NCI-H1048 (cell line): ENCODE measurements at places on chromosomes 11 and 22.

GRCh38 chr11:95443386-95443785 lies 212.4 kb upstream of the SESN3 start:
- no peak for DNase-seq

GRCh38 chr22:37126882-37127281 lies 17.4 kb upstream of the TMPRSS6 start:
- DNase-seq: no peak

- DNase-seq: no peak
Observed at GRCh38 chr11:74583024-74583624, 9.3 kb upstream of the POLD3 start.

DNA sequence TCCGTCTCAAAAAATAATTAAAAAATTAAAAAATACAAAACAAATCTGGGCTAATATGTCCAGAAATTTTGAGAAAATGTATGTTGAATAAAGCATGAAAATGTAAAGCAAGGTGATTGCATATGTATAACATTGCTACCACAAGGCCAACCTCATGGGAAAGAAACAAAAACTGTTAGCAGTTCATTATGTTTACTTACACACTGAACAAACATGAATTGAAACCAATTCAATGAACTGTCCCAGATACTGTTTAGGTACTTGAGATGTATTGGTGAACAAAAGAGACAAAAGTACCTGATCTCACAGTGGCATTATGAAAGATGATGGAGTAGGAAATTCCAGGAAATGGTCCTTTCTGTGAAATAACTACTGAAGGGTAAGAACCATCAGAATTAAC lies 43.8 kb upstream of the IGLL5 start:
- DNase-seq: no peak

GRCh38 chr22:24331468-24332440 lies 61.1 kb downstream of the SPECC1L start:
- no peak for DNase-seq

GRCh38 chr22:22784249-22785039 lies 103.2 kb upstream of the IGLL5 start:
- DNase-seq: no peak

DNA sequence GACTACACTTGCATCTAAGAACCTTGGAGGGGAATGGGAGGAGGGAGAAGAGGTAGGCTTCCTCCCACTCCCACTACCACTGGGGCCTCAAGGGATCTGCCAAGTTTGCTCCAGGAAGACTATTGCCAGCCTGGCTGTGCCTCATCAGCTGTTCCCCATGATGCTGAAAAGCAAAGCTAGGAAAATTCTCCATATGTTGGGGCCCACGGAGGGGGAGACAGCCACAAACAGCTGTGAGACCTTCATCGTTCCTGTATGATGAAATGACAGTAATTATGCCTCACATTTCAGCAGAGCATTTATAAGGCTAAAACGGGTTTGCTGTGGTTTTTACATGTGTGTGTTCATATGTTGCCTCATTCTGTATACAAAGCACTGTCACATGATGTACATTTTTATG lies 6.7 kb downstream of the DSCAML1 start:
- DNase-seq: no peak

GRCh38 chr11:20518323-20518834 lies 81.0 kb upstream of the SLC6A5 start:
- no peak for DNase-seq

DNA sequence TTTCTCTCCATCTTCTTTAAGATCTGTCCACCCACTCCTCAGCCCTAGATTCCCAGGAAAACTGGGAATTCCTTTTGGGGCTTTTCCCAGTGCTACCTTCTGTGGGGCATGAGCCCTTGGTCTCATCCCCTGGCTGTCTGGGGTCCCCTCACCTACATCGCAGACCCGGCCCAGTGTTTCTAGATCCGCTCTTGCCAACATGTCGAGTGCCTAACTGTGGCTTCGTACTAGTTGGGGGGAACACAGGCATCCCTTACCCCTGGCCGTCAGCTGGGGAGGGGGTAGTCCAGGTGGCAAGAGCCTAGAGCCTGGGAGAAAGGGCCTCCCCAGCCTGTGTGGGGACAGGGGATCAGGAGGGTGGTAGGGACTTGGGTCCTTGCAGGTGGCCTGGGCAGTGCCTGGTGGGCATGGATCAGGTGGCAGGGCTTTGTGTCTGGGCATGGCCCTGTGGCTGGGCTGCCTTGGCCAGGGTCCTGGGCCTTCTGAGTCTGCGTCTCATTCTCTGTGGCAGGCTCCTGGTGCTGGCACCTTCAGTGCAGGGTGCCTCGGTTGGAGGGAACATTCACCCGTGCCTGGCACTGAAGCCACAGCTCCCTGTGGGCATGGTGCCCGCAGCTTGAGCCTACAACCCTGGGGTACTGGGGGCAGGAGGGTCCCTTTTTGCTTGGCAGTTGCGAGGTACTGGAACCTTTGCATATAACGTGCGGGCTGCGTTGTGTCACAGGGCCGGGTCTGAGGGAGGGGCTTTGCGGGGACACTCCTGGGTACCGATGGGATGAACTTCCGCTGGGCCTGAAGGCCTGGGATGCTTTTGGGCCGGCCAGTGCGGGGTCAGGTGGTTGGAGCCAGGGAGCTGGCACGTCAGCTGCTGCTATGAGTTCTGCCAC lies 4.1 kb downstream of the KCNQ1 start:
- DNase-seq: no peak

- DNase-seq: no peak
Observed at GRCh38 chr22:29799217-29799680, 32.1 kb downstream of the UQCR10 start.

DNA sequence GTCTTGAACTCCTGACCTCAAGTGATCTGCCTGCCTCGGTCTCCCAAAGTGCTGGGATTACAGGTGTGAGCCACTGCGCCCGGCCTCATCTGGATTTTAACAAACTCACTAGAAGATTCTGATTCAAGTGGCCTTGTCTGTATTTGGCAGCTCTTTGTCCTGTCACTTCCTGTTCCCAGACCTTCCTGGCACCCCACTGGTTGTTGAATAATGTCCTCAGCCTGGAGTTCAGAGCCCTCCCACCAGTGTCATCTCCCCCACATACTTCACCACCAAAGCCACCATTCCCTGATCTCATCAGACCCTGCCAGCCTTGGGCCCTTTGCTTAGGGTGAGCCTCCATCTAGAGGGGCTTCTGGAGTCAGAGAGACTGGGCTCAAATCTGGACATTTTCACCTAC lies 3.3 kb downstream of the PELI3 start:
- DNase-seq: no peak

GRCh38 chr22:49326558-49326957 lies 501.1 kb downstream of the BRD1 start:
- DNase-seq: no peak

DNA sequence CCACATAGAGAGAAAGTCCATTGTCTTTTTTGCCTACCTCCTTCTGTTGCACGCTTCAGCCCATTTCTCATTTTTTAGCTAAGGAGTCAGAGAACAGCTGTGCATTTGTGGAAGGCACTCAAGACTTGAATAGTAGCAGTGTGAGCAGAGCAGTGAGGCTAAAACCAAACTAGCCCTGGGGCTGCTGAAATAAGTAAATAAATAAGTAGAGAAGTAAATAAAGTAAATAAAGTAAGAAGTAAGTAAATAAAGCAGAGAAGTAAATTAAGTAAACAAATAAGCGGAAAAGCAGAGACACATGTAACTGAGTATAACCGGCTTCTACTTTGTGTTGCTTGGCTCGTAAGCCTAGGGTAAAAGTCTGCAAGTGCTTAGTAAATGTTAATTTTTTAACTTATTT lies 2.4 kb upstream of the OR52L1 start:
- no peak for DNase-seq

GRCh38 chr11:71396548-71397123 lies 51.6 kb downstream of the DHCR7 start:
- DNase-seq: no peak

GRCh38 chr11:71342951-71343827 lies 90.8 kb upstream of the SHANK2 start:
- no peak for DNase-seq

DNA sequence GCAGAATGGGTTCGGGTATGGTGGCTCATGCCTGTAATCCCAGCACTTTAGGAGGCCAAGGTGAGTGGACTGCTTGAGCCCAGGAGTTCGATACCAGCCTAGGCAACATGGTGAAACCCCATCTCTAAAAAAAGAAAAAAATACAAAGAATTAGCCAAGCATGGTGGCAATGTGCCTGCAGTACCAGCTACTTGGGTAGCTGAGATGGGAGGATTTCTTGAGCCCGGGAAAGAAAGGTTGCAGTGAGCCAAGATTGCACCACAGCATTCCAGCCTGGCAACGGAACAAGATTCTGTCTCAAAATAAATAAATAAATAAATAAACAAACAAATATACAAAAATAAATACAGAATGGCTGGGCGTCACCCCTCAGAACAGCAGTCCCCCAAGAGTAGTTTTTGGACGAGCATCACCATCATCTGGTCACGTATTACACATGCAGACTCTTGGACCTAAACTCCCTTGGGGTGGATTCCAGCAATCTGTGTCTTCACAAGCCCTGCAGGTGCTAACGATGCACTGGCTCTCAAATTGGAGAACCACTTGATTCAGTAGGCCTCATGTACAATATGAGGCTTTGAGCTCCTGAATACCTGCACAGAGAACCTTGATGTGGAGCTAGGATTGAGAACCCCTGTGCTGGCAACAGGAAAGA lies 33.5 kb downstream of the CLMP start:
- no peak for DNase-seq

- DNase-seq: no peak
Observed at GRCh38 chr11:131195661-131196517, 174.5 kb upstream of the NTM start.

- no peak for DNase-seq
Observed at GRCh38 chr22:41043722-41044121, 48.7 kb upstream of the EP300 start.

- no peak for DNase-seq
Observed at GRCh38 chr11:129905402-129905801, 10.0 kb upstream of the NFRKB start.

DNA sequence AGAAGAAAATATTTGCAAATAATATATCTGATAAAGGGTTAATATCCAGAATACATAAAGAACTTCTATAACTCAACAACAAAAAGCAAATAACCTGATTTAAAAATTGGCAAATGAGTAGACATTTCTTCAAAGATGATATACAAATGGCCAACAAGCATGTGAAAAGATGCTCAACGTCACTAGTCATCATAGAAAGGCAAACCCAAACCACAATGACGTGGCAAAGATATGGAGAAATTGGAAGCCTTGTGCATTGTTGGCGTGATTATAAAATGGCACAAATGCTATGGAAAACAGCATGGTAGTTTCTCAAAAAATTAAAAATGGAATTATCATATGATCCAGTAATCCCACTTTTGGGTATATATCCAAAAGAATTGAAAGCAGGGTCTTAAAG lies 466.3 kb downstream of the TBC1D22A start:
- no peak for DNase-seq

DNA sequence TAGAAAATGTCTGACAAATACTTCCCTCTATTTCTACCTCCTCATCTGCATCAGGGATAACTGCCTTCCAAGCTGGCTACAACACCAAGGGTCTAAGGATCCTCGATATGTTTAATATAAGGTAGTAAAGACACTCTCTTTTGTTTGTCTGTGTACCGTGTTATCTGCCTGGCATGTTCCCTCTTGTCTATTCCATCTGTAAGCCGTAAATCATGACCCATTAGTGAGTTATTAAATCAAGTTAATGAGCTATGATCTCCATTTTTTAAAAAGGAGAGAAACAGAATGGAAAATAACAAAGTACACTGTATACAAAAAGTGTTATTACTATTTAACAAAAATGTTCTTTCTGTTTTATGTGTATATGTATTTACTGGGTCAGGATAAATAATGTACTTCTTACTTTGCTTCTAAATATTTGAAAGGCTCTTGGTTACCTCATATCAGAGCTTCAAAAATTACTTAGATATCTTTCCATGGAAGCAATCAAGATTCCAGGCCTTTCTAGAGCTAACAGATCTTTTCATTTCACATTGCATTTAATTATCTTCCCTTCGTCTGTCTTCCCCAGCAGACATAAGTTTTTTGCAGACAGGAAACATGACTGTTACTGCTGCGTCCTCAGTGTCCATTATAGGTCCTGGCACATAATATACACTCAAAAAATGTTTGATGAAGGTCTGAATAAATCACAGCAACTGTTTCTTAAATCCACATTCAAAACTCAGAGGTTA lies 342.6 kb upstream of the CCDC90B start:
- DNase-seq: no peak

DNA sequence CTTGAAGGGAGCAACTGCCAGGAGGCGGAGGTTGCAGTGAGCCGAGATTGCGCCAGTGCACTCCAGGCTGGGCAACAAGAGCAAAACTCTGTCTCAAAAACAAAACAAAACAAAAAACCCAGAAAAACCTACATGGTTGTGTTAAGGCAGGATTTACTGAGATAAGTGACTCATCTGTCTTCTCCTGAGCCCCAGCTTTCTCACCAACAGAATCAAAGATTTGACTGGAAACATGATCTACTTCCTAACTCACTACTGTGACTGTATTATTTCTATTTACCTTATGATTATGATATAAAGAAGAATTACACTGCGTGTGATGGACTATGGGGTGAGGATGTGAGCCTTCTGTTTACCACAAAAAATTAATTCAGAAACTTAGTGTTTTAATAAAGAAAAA lies 21.8 kb downstream of the FAM118B start:
- DNase-seq: no peak

GRCh38 chr11:129888451-129888850 lies 6.9 kb downstream of the NFRKB start:
- DNase-seq: no peak

GRCh38 chr11:20631519-20632168 lies 32.2 kb downstream of the SLC6A5 start:
- no peak for DNase-seq

- no peak for DNase-seq
Observed at GRCh38 chr11:75158696-75159150, 7.8 kb downstream of the SLCO2B1 start.

- DNase-seq: no peak
Observed at GRCh38 chr11:85941380-85941973, 86.3 kb downstream of the CCDC83 start.

GRCh38 chr11:94494126-94494680 lies 419 bp downstream of the ANKRD49 start:
- DNase-seq: no peak

DNA sequence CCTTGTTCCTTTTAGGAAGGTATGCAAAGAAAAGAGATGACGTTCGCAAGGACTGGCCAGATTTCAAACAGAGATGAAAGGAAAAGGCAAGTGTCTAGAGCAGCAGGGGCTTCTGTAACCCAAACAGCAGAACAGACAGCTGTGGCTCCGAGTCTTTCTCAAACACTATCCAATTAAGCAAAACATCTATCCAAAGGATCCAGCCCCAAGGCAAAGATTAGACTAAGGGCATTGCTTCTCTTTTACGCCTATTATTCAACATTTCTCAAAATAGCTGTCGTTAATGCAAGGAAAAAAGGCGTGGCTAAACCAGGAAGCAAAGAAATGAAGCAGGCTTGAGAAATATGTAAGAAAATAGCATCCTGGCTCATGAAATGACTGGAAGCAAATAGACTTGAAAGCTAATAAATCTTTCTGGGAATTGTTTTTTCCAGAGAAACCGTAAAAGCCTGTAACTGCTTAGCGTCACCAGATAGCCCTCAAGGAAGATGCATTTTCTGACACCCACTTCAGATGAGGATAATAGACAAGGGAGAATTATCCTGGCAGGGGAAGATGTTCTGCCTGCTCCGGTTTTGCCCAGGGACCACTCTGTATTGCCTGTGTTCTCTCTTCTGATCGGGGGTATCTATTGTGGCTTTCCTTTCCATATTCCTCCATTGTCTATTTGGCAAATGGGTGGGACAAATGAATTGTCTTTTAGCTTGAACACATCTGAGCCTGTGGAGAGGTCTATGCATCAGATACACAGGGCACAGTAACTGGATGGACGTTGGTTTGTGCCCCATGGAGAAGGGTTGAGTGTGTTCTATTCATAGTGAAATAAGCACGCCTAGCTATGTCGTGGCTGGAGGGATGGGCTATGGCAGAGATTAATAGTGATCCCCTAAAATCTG lies 20.2 kb downstream of the C11orf96 start:
- DNase-seq: no peak
